Thymus (tissue), 14 donors: ENCODE measurements at places on chromosomes 7 and 10.

- DNase-seq: no peak
Measured at GRCh38 chr10:7287377-7287776, 123.5 kb downstream of the SFMBT2 start.

GRCh38 chr7:119482671-119483070, 790.3 kb upstream of the KCND2 start:
- DNase-seq: no peak

- DNase-seq: no peak
Measured at GRCh38 chr10:48881937-48882336, 57.7 kb downstream of the LRRC18 start.

DNA sequence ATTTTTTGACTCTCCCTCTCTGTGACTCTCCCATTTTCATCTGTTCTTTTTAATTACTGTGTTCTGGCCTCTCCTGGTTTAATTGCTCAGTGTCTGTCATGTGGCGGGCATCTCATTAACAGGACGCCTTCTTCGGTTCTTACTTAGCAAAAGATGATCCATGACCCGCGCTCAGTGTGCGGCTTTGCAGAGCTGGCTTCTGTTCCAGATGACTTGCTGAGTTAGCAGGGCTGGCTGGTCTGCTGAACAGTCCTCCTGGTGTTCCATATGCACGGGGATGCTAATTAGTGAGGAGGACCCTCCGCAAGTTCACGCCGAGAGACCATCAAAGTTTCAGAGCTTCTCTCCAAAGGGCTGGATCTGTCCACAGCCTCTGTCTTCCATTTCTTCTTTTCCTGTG, 258.6 kb upstream of the MKI67 start:
- no peak for DNase-seq

GRCh38 chr7:2540641-2541051, 14.7 kb downstream of the BRAT1 start:
- no peak for DNase-seq

- no peak for DNase-seq
Measured at GRCh38 chr10:118003126-118003525, 43.6 kb downstream of the RAB11FIP2 start.

DNA sequence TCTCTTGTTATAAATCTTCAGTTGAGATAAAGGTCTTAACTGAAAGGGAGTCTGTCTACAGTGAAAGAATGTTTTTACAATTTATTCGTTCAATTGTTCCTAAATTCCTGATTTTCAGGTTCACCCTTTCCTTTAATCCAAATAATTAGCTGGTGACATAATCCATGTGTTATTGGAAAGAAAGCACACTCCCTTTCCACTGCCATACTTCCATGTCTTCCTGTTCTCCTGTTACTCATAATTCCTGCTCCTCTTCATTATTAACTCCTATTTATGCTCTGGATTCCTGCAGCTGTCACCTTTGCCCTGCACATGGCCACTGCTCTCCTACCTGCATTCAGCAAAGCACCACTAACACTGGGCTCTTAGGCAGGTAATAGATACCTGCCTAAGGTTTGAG, 40.0 kb upstream of the FAM3C start:
- no peak for DNase-seq

- no peak for DNase-seq
Measured at GRCh38 chr7:75804004-75804403, 9.6 kb downstream of the CCL24 start.

DNA sequence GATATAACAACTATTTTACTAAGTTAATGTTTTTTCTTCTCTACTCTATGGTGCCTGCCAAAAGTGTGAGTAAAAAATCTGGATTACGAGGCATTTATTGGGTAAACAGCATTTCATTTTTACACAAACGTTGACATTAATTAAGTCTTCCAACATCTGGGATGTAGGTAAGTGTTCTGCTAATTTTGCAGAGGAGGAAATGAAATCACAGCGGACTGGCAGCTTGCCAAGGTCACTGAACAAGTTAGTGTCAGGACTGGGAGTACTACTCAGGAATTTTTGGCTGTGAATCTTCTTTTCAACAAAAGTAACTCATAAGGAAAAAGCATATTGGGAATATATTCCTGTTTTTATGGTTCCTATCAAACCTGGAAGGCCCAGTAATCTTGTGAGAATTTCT, 612.1 kb upstream of the FZD8 start:
- DNase-seq: no peak

GRCh38 chr10:79195091-79195923, 126.5 kb downstream of the ZMIZ1 start:
- DNase-seq: peak; percentile 68

DNA sequence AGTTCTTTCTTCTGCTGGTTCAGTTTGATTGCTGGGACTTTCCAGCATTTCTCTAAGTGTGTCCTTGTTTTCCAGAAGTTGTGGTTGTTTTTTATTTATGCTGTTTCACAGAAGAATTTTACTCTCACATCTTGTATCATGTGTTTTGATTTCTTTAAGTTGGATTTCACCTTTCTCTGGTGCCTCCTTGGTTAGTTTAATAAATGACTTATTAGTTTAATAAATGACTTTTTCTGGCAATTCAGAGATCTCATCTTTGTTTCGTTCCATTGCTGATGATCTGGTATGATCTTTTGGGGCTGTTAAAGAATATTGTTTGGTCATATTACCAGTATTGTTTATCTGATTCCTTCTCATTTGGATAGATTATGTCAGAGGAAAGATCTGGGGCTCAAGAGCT, 59.8 kb upstream of the CYP2C9 start:
- DNase-seq: no peak

GRCh38 chr7:75604408-75604807, 112.3 kb downstream of the SPDYE5 start:
- no peak for DNase-seq

- no peak for DNase-seq
Measured at GRCh38 chr10:104819731-104820130, 178.6 kb downstream of the SORCS3 start.

DNA sequence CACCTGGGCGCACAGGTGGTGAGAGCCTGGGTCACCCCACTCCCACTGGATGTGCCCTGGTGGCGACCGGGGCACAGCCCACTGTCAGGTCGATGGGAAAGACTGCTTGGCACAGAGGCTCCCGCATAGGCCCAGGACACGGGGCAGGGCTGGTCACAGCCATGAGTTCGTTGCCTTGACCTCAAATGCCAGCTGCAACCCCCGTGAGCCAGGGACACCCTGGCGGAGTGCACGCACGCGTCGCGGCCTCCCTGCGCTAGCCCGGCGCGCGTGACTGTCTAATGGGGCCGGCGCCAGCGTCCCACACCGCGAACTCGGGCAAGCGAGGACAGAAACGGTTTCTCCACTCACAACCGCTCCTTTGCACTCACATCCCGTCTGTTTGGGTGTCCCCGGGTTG, 267.4 kb downstream of the USP6NL start:
- no peak for DNase-seq

- no peak for DNase-seq
Measured at GRCh38 chr10:126686268-126686667, 15.8 kb upstream of the C10orf90 start.

- no peak for DNase-seq
Measured at GRCh38 chr7:6340241-6340640, 67.8 kb upstream of the CYTH3 start.

- DNase-seq: no peak
Measured at GRCh38 chr10:14409856-14410458, 79.2 kb upstream of the FRMD4A start.

DNA sequence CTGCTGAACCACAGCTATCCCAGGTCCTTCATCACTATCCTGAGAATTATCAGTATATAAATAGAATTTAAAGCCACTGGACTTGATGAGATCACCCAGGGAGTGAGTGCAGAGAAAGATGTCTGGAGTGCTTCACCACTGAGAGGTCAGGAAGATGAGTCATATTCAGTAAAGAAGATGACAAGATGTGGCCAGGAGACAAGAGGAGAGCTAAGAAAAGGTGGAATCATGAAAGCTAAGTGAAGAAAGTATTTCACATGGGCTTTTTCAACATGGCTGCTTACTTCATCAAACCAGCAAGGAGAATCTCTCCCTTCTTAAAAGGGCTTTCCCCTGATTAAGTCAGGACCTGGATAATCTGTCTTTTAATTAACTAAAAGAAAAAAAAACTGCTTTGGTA, 9.1 kb upstream of the PRKAR2B start:
- no peak for DNase-seq

- no peak for DNase-seq
Measured at GRCh38 chr7:2044883-2045471, 187.8 kb downstream of the MAD1L1 start.
